ENCODE measurements at places on chromosomes 11 and 22.

DNA sequence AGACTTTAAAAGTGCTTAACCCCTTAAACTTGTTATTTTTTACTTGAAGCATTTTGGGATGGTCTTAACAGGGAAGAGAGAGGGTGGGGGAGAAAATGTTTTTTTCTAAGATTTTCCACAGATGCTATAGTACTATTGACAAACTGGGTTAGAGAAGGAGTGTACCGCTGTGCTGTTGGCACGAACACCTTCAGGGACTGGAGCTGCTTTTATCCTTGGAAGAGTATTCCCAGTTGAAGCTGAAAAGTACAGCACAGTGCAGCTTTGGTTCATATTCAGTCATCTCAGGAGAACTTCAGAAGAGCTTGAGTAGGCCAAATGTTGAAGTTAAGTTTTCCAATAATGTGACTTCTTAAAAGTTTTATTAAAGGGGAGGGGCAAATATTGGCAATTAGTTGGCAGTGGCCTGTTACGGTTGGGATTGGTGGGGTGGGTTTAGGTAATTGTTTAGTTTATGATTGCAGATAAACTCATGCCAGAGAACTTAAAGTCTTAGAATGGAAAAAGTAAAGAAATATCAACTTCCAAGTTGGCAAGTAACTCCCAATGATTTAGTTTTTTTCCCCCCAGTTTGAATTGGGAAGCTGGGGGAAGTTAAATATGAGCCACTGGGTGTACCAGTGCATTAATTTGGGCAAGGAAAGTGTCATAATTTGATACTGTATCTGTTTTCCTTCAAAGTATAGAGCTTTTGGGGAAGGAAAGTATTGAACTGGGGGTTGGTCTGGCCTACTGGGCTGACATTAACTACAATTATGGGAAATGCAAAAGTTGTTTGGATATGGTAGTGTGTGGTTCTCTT lies 2.8 kb downstream of the MALAT1 start:
- DNase-seq: no peak

- no peak for DNase-seq
Measured at GRCh38 chr22:24414984-24415945, 12.1 kb upstream of the ADORA2A start.

DNA sequence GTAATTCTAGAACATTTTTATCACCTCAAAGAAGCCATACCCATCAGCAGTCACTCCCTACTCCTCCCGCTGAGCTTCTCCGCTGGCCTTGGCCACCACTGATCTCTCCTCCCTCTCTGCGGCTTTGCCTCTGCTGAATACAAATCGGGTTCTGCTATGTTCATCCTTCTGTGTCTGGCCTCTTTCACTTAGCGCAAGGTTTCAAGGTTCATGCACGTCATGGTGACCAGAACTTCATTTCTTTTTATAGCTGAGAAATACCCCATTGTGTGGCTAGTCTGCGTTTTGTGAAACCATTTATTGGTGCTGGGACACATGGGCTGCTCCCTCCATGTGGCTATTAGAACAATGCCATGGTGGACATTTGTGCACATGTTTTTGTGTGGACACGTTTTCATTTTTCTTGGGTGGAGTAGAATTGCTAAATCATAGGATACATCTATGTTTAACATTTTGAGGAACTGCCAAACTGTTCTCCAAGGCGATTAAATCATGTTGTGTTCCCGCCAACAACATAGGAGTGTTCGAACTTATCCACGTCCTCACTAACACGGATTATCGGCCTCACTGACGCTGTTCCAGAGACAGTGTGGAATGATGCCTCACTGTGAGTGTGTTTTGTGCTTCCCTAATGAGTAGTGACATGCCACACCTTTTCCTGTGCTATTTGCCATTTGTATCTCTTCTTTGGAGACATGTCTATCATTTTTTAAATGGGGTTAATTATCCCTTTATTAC lies 24.2 kb upstream of the KRTAP5-6 start:
- no peak for DNase-seq

GRCh38 chr11:111400595-111400994 lies 21.5 kb upstream of the POU2AF1 start:
- no peak for DNase-seq

All from stimulated activated CD4-positive, alpha-beta T cell treated with anti-CD3 and anti-CD28 coated beads, Interleukin-4, amount 100 ng/mL, for 4 hours (primary cell).